Sciatic nerve (tissue), 2 donors: ENCODE measurements at places on chromosomes 1 and 21.

- no peak for DNase-seq
These were observed 16.3 kb upstream of the CDK18 start for GRCh38 chr1:205488074-205488723.

GRCh38 chr21:43269440-43269839, 100.6 kb downstream of the CRYAA start:
- DNase-seq = no peak

- DNase-seq = no peak
These were observed 6.8 kb downstream of the NHLH1 start for GRCh38 chr1:160373696-160374095.

DNA sequence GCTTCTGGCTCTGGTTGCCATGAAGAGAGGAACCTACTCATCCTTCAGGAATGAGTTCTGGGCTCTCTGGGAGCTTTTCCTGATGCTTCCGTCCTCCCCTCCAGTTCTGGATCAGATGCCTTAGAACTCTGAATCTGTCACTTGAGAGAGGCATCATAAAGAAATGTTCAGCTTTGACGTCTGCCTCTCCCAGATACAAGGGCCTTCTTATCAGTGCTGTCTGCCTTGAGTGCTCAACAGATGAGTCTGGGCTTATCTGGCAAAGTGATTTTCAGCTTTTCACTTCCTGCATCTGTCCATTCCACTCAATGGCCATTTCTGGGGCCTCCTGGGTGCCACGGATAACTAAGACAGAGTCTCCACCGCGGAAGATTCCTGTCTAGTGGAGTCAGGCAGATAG, 12.3 kb upstream of the OTUD3 start:
- DNase-seq = no peak

DNA sequence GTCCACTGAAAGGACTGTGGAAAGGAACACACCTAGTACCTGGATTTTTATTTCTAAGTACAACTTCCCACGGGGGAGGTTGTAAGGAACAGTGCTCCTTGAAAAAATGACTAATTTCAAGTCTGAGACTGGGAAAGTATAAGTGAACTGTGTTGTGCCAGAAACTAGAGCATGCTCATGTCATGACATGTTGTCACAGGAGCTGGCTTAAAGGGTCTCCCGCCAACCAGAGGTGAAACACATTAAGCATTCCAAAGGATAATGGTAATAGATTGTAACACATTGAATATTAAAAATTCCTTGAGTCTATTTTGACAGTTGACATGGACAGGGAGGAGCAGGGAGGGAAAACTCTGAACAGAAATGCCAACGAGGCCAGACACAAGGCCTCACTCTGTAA, 6.3 kb downstream of the ATP2B4 start:
- no peak for DNase-seq

- no peak for DNase-seq
These were observed 108.5 kb downstream of the ASH1L start for GRCh38 chr1:155454096-155454495.

DNA sequence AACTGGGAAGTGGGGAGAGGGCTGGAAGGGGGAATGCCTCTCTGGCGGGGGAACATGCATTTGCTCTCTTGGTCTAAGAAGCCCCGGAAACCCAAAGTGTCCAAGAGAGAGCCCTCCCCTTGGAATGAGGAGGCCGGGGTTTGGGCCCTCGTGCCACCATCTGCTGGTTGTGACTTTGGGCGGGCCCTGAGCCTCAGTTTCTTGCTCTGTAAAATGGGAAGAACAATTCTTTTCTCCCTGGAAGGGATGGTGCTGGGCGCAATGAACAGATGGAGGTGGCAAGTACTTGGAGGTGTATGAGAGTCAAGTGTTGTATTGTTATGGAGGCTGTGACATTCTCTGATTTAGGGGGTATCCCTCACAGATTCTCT, 69.9 kb upstream of the TARDBP start:
- DNase-seq = no peak

DNA sequence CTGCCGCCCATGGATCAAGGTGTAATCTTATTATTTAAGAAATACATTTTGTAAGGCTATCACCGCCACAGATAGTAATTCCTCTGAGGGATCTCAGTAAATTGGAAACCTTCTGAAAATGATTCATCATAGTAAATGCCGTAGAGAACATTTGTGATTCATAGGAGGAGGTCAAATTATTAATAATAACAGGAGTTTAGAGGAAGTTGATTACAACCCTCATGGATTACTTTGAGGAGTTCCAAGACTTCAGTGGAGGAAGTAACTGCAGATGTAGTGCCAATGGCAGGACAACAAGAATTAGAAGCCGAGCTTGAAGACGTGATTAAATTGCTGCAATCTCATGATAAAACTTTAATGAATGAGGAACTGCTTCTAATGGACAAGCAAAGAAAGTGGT, 280.1 kb downstream of the PTPRC start:
- DNase-seq = no peak
